ENCODE measurements at places on chromosomes 2 and 18.
A peak's percentile ranks its signal among the peaks of the same experiment; 100 is the strongest.

DNA sequence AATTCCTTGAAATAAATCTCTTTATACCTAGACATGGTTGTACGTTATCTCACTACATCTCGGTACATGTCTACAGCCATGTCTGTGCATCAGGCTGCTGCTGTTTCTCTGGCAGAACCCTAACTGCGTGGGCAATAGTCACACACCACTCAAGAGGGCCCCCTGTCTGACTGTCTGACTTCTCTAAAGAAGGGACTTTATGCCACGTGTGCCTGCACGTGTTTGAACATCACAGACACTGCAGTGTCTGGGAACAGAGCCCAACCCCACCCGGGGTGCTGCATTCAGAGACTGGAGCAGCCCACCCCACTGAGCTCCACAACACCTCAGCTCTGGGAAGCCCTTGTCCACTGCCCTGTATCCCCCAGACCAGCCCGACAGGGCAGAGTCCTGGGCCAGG, 55.0 kb downstream of the KIF1A start:
- no peak for DNase-seq

GRCh38 chr18:76992226-76993084, 140.1 kb downstream of the MBP start:
- no peak for DNase-seq

DNA sequence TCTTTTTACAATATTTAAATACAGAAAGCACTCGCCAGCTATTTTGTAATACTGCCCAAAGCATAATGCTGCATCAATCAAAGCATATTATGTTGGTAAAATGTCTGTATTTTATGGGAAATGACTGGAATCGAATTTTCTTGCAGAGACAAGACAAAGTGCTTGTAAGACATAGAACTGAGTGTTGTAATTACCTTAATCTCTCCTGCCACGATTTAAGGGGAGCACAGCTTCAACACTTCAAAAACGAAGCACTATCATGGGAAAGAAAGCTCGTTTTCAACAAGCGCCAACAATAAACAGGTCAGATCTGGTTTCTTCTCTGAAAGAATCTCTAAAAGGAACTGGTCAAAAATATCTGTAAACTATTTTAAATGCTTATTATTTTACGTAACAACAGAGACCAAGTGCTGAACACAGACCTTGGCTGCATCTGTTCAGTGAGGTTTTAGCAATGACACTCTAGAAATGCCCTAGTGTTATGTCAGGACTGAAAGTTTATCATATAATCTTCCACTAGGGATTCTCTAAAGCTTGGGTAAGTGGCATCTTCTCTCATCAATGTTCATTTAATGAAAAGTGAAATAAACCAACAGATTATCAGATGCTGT, 19.0 kb downstream of the RND3 start:
- DNase-seq: no peak

DNA sequence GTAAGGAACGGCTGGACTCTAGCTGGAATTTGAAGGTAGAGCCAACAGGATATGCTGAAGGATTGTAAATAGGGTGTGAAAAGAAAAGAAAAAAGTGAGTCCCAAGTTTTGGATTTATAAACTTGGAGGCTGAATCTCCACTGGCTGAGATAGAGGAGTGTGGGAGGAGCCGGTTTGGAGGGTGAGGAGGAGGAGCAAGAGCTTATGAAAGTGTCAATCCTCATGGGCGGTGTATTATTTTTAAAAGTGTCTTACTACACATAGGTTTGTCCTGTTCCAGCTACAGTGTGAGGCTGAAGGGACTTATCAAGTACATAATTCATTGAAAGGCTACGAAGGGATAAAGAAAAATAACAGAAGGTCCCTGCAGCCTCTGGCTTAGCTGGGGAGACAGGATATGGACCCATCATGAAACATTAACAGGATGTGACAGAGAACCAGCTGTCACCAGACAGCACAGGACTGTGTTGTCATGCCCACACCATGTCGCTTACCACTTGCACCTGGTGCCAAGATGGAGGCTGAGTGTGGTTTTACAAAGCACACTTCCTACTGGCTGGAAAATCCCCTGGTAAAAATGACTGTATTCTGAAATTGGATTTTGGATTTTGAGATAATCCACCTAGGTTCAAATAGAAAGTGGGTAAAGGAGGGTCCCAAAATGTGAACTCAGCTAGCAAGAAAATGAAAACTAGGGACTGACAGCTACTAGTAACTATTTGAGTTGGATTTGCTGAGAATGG, 2.5 kb upstream of the MREG start:
- DNase-seq: no peak

DNA sequence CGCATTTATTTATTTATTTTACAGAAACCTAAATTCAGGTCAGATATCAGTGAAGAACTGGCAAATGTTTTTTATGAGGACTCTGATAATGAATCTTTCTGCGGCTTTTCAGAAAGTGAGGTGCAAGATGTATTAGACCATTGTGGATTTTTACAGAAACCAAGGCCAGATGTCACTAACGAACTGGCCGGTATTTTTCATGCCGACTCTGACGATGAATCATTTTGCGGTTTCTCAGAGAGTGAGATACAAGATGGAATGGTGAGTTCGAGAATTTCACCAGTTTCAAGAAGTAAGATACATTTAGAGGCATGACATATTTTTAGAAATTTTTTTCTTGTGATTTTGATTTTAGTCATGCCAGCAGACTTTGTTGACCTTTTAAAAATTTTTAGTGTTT, 4.6 kb downstream of the CDCA7 start:
- no peak for DNase-seq

DNA sequence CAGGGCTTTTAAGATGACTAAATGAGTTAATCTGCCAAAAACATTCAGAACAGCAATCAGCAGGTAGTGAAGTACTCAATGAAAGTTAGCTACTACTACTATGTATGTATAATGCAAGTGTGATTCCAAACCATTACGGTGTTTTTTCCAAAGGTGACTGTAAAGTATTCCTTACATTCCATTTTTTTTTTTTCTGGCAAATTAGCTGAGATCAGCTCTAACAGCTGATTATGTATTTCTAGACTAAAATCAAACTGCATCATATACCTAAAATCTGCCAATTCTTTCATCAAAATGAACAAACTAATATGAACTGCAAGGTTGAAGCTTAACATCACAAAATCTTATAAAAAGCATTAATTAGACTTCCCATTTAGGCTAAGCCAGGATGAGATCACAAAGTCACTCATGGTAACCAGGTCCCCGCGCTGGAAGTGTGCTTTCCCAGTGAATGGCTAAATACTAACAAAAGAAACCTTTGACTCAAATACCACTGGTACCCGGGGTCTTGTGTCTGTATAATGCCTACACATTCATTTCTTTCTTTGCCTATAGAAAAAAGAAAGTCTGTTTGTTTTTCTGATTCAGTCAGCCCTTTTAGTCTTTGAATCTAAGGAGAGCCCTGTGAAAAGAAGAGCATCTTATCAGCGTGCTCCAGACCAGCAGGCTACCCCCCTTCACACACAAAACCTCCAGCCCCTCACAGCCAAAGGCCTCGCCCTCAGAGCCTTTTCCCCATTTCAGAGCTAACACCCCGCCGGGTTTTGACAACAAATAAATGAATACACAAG, 88.3 kb downstream of the RBMS1 start:
- DNase-seq: no peak

DNA sequence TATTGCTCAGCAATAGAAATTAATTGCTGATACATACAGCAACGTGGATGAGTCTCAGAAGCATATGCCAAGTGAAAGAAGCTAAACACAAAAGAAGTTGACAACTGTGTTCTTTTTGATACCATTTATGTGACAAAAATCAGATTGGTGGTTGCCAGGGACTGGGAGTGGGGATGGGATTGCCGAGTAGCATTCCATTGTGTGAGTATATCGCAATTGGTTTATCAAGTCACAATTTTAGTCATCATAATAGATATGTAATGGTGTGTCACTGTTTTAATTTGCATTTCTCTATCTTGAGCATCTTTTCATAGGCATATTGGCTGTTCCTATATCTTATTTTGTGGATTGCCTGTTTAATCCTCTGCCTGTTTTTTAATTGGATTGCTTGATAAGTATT, 20.9 kb downstream of the STRADB start:
- no peak for DNase-seq

DNA sequence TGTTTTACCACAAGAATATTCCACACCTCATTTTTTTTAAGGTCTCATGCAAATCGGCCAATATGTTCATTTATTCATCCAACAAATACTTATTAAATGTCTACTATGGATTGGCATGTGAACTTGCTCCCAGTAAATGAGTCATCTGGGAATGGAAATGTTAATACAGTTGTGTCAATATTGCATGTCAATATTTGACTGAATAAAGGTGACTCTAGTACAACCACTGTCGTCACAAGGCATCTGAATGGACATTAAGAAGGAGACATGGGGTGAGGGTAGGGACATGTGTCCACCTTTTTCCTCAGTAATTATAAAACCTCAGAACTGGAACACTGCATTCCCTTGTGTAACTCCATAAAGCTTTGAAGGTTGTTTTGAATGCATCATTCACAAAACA, 365.4 kb downstream of the ADCYAP1 start:
- DNase-seq: no peak

- DNase-seq: no peak
Measured at GRCh38 chr2:121558329-121558728, 27.6 kb downstream of the RNU4ATAC start.

- no peak for DNase-seq
Measured at GRCh38 chr18:78816114-78816513, 163.5 kb upstream of the SALL3 start.

- DNase-seq: no peak
Measured at GRCh38 chr2:188869550-188869949, 104.6 kb upstream of the COL3A1 start.

GRCh38 chr2:226831266-226831665, 4.6 kb upstream of the RHBDD1 start:
- no peak for DNase-seq

- DNase-seq: no peak
Measured at GRCh38 chr2:104880076-104880475, 26.2 kb downstream of the POU3F3 start.

DNA sequence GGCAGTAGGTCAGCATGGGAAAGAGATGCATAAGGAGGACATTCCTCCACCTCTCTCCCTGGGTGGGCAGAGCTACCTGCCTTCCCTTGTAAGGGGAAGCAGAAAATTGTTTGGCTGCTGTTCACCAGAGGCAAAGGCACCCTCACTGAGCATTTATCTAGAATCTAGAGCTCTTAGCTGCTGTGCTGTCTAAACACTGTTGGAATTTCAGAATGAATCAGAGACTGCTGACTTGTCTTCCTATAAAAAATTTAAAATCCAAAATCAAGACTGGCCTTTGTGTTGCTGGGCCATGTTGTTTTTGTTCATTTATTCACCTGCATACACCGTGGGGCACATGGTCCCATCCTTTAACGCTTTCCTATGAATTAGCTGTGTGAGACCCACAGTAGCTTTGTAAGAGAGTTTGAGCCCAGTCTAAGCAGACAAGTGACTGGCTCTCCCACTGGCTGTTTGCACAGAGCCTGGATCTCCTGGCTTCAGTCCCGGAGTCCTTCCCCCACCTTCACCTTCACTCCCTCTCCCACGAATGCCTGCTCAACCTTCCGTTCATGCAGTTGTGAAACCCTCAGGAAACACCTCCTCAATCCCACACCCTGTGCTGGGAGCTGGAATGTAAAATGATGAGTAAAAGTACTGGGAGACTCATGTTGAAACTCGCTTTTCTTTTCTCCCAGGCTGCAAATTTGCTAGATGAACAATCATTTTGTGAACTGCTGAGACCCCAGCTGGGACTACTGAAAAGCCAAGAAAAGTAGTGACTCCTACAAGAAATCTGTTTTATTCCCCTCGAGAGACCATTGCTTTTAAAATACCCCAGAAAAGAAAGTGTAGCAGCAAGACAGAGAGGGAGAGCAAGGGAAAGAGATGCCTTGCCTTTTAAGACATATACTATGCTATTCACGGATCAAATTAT, 76.2 kb downstream of the FAM168B start:
- peak; percentile 72 for DNase-seq

- DNase-seq: no peak
Measured at GRCh38 chr18:62954366-62954765, 239.0 kb downstream of the PHLPP1 start.

GRCh38 chr2:136108463-136108862, 9.5 kb downstream of the CXCR4 start:
- no peak for DNase-seq

- no peak for DNase-seq
Measured at GRCh38 chr2:69798909-69799526, 30.4 kb upstream of the GMCL1 start.

GRCh38 chr2:42905341-42906110, 113.1 kb upstream of the HAAO start:
- DNase-seq: no peak

- no peak for DNase-seq
Measured at GRCh38 chr2:170292415-170292814, 114.5 kb downstream of the MYO3B start.

DNA sequence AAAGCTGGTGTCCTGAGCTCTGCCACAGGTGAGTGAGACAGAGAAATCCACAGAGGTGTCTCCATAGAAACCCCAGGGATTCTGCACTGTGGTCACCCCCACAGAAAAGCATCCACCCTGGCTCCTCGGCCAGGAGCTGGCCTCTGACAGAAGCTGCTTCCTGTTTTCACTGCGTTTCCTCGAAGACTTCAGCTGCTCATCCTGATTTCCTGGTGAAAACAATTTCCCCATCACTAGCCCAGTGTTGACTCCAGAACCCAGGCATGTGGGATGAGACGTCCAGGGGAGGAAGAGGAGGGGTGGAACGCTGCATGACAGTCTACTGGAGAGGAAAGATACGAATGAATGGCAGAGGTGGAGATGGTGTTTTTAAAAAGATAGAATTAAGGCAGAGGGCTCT, 60.3 kb upstream of the GPR45 start:
- no peak for DNase-seq

DNA sequence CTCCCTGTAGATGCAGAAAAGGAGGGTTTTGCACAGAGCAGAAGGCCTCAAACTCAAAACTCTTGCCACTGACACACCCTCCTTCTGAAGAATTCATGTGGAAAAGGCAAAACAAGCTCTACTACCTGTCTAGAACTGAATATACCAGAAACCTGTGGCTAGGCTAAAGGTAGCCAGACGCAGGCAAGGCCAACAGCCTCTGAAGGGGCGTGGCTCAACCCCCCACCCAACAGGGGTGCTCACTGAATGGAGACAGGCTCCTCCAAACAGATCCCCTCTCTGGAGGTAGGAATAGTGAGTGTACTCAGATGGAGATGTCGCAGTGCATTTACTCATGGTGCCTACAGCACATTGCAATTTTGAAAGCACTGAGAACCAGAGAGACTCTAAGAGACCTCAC, 3.0 kb upstream of the STK17B start:
- DNase-seq: no peak

- DNase-seq: no peak
Measured at GRCh38 chr2:40646642-40647041, 194.8 kb upstream of the SLC8A1 start.

DNA sequence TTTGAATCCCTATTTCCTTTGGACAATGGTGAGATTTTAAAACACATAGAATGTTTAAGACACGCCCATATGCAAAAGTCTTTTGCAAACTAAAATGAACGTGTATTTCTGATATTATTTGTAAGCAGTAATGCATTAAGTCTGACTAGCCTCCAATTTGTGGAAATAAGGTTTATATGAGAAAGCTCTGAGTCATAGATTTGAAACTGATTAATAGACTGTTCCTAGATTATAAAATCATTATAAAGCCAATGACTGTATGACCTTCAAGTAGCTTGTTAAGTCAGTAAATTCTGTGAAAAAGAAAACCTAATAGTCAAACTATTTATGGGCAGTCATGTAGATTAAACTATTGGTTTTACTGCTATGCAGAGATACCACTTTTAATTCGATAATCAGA, 12.8 kb upstream of the EFEMP1 start:
- no peak for DNase-seq

GRCh38 chr2:83782122-83782521, 677.0 kb downstream of the SUCLG1 start:
- DNase-seq: no peak

All from epithelial cell of proximal tubule (primary cell).